Activated CD8-positive, alpha-beta T cell treated with anti-CD3 and anti-CD28 coated beads for 36 hours (primary cell): ENCODE measurements at places on chromosomes 6 and 20. TPM values are rescaled to one million over a fixed set of nuclear protein-coding genes. Genes with fewer than 3 reads are reported as not detected.

Gene BAG2
- total RNA-seq, result 8.4 TPM

Gene DDX43
- total RNA-seq, result 0.16 TPM

Gene TLDC2
- total RNA-seq, result not detected

Gene BPIFA1
- total RNA-seq, result not detected

Gene MYH7B
- 0.38 TPM for total RNA-seq

Gene MEP1A
- not detected for total RNA-seq
